ENCODE measurements at places on chromosomes 12 and 14.

- DNase-seq = no peak
Measured at GRCh38 chr14:101480747-101481530, 80.4 kb upstream of the DIO3 start.

GRCh38 chr14:46999661-47000060, 348.1 kb upstream of the RPL10L start:
- DNase-seq = no peak

- no peak for DNase-seq
Measured at GRCh38 chr12:106760184-106760531, 14.3 kb upstream of the RIC8B start.

GRCh38 chr14:89164168-89165073, 252.6 kb downstream of the FOXN3 start:
- DNase-seq = no peak

GRCh38 chr14:53646925-53647324, 309.7 kb downstream of the BMP4 start:
- no peak for DNase-seq

GRCh38 chr14:47785058-47785457, 109.7 kb upstream of the MDGA2 start:
- DNase-seq = no peak
